ENCODE measurements at places on chromosomes 2 and 18. TPM values are rescaled to one million over a fixed set of nuclear protein-coding genes. Genes with fewer than 3 reads are reported as not detected.

PLB1 gene
- 0.43 TPM for polyA plus RNA-seq

MRO gene
- not detected for polyA plus RNA-seq

DNA sequence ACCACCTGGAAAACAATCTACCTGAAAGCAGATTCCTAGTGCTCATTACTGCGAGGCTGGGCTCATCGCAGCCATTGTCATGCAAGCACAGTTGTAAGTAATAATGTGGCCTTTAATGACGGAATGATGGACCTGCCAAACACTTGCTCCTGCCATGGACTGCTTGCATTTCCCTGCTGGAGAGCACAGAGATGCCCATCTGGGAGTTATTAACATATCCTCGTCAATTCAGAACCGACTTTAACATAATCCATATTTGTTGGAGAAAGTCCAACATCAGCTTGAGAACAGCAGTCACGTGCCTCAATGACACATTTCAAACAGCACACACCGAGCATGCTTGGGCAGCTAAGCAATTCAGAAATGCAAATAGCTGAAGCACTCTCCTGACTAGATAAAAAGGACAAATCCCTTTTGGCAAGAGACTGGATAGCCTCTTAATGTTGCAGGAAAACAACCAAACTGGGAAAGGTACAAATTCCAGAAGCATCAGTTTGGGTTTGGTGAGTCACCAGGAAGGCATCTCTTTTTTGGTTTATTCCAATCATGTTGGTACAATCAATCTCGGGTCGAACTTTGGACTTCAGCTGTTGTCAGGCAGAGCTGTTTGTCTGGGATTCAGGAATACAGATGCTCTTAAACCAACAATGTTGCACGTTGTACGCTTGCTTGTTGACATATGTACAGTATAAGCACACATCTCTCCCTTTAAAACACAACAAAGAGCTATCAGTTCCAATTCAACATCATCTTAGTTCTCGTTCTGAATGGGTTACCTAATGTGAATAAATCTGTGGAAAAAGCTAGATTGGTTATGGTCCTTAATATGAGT is 395.8 kb downstream of the LNPK start:
- no peak for DNase-seq

DNA sequence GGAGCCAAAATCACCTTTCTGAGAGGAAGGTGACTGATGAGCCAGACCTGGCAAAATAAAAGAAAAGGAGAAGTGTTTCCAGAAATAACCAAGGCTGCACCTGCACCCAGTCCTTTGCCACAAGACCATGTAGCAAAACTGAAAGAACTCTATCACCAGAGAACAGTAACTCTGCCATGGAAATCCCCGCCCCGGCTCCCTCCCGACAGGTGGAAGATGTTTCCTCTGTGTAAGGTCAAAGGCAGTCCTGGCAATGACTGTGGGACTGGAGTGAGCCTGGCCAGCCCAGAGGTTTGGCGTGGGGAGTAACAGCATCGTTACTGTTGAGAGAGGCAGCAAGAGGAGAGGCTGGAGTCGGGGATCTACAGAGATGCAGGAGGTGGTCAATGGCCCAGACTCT is 42.3 kb downstream of the SPRED2 start:
- DNase-seq = no peak

GRCh38 chr2:74846481-74846880 is 12.6 kb downstream of the HK2 start:
- DNase-seq = no peak
